Iris pigment epithelial cell (primary cell): ENCODE measurements at places on chromosomes 7 and 10.
A peak's percentile ranks its signal among the peaks of the same experiment; 100 is the strongest.

DNA sequence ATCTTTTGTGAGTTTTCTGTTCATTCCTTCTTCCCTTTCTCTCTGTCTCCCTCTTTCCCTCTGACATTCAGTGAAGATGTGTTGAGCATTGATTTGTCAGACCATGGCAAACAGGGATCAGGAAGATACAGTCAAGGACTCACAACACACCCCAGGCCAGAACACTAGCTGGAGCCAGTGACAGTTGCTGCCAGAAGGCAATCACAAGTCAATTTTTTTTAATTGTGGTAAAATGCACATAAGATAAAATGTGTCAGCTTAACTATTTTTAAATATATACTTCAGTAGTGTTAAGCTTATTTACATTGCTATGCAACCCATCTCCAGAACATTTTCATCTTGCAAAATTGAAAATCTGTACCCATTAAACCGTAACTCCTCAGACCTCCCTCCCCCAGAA lies 62.6 kb downstream of the TEX36 start:
- no peak for DNase-seq

DNA sequence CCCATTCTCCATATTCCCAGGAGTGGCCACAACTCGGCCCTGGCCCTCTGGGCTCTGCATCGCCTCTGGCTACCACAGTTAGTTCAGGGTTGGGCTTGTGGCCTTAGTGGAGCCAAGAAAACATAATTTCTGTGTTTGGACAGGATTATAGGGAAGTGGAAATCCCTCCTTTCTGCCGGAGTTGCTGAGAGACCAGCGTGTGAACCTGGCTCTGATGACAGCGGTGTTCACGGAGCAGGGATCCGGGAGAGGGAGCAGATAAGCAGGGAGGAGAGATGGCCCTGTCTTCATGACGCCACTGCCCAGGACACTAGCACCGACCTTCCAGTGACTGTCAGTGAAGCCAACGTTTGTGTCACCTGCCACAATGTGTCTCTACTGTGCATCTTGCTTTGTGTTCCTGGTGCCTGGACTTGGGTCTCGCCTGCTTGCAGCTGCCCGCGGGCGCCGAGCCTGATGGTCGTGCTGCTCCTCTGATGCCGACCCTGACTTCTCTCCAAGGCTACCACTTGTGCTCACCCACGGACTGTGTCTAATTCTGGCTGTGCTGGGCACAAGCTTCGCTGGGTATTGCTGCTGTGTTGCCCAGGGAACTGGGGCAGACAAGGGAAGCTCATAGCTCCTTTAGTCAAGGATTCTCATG lies 67.0 kb upstream of the VIPR2 start:
- no peak for DNase-seq

DNA sequence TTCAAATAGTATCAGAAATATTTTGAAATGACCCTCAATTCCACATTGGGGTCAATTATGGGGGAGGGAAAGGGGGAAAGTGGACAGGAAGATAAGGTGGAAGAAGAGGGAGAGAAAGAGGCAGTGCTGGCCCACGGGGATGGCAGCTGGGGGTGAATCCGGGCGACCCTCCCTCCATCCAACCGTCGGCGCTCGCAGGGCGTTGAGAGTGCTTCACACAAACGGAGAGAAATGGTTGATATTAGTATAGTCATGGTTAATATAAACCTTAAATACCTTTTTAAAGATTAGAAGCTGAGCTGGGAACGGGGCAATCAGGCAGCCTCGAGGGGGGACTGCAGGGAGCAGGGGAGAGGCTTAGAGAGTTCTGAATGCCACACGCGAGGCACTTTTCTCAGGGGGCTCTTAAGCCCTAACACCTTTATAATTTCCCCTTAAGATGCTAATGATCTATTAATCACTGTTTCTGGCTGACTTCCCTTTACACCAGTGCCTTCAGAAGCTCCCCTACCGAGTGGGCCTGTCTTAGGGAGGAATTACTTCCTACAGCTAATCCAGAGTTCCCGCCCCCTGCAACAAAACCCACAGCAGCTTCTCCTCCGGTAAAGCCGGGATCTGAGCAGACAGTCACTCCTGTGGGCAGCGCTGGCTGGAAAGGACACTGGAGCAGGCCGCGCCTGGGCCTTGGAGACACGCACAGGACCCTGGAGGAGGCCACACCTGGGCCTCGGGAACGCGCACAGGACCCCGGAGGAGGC lies 39.5 kb downstream of the PRKAG2 start:
- no peak for DNase-seq

DNA sequence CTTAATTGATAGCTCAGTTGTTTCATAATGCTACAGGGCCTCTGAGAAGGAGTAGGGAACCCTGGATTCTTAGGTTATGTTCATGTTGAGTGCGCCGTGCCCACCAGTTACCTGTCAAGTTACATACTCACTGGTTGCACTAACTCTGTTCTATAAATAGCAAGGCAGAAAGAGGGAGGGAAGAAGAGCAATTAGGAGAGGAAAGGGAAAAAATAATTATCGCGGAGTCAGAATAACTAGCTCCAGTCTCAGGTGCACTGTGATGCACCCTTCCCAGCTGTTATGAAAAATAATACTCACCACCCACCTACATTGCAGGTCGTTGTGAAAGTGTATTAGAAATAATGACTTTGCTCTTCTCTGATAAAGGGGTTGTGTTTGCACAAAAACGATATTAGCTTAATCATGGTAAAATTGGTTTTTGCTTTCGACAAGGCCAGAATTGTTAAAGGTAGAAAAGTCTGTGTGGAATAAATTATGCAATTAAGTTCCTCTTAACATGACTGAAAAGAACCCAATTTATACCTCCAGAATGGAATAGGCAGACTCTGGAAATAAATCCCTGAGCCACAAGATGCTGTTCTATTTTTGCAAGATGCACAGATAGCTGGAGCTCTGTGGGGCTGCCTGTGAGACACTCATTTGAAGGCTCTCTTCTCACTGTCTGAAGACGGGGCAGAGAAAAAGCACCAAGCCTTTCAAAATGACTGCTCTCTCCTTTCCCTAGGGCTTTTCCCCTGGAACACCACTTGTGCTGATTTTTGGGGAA lies 137.6 kb upstream of the PITRM1 start:
- DNase-seq = no peak

DNA sequence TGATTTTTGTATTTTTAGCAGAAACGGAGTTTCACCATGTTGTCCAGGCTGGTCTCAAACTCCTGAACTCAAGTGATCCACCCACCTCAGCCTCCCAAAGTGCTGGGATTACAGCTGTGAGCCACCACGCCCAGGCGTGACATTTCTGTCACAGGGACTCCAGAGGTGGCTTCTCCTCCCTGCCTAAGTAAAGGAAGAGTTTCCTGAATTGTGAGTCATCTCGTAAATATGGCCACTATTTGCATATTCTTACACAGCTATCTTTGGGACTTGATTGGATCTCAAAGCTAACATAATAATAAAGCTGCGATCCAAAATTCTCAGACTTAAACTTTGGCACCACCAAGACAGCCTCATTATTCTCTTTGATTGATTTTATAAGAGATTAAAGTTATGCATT lies 50.1 kb downstream of the ADARB2 start:
- no peak for DNase-seq

GRCh38 chr7:25638590-25639244 lies 410.4 kb upstream of the NPVF start:
- DNase-seq = no peak

- DNase-seq = no peak
These were observed 84.9 kb upstream of the INHBA start for GRCh38 chr7:41787651-41788350.

DNA sequence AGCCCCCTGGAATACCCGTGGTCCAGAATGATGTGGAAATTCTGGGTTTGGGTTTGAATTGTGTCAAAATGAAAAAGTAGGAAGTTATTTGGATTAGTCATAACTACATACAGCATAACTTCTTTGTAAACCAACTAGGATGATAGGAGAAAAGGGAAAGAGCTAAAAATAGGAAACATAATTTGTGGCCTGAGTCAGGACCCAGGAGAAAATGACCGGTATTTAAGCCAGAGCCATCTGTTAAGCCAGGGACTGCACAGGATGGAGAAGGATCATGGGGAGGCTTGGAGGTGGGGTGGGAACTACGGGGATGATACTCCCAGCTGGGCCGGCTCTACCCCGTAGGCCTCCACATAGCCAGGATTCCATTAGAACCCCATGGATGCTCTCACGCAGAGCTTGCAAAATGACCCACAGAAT lies 98.6 kb downstream of the MYOF start:
- peak; percentile 91 for DNase-seq

DNA sequence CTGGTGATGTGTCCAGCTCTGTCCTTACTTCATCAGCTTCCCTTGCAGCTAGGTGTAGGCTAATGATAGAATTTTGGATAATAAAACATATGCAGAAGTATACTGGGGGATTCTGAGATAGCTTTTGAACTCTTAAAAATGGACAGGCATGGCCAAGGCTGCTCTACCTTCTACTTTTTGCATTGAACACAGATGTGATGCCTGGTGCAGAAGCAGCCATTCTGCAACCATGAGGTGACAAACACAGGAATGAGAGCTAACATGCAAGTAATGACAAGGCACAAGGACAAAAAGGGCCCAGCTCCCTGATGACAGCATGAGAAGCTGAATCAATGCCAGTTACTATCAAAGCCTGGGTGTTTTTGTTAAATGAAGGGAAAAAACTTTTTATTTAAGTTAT lies 686.5 kb upstream of the AUTS2 start:
- no peak for DNase-seq
